Effector memory CD8-positive, alpha-beta T cell (primary cell): ENCODE measurements at places on chromosomes 11 and 22.
A peak's percentile ranks its signal among the peaks of the same experiment; 100 is the strongest.

- DNase-seq: no peak
Measured at GRCh38 chr11:96741068-96741467, 351.3 kb downstream of the JRKL start.

GRCh38 chr11:76270389-76270788 lies 64.1 kb upstream of the WNT11 start:
- no peak for DNase-seq

GRCh38 chr22:26170795-26171580 lies 1.7 kb downstream of the SEZ6L start:
- DNase-seq: no peak

- no peak for DNase-seq
Measured at GRCh38 chr11:16632295-16633200, 105.9 kb upstream of the C11orf58 start.

GRCh38 chr11:14117632-14118031 lies 155.1 kb downstream of the SPON1 start:
- no peak for DNase-seq

GRCh38 chr11:36729825-36730224 lies 131.8 kb upstream of the RAG2 start:
- DNase-seq: no peak

GRCh38 chr11:57885298-57886050 lies 123.9 kb downstream of the CTNND1 start:
- no peak for DNase-seq

DNA sequence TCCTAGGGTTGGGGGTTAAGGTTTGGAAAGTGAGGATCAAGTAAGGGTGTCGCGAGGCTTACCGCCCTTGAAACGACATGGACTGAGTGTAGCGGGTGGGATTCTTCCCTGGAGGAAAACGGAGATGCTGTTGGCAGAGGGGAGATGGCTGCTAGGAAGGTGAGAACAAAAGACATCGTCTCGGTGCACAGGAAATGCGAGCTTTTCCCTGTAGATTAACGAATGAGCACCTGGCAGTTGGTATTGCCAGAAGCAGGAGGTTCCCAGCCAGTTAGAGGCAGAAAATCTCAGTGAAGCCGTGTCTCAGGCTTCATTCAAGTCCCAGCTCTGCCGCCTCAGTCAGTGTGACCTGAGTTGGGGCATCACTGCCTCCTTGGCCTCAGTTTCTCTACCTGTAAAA lies 1.4 kb upstream of the LHFPL7 start:
- no peak for DNase-seq

GRCh38 chr22:44529827-44530523 lies 31.9 kb upstream of the RTL6 start:
- no peak for DNase-seq

DNA sequence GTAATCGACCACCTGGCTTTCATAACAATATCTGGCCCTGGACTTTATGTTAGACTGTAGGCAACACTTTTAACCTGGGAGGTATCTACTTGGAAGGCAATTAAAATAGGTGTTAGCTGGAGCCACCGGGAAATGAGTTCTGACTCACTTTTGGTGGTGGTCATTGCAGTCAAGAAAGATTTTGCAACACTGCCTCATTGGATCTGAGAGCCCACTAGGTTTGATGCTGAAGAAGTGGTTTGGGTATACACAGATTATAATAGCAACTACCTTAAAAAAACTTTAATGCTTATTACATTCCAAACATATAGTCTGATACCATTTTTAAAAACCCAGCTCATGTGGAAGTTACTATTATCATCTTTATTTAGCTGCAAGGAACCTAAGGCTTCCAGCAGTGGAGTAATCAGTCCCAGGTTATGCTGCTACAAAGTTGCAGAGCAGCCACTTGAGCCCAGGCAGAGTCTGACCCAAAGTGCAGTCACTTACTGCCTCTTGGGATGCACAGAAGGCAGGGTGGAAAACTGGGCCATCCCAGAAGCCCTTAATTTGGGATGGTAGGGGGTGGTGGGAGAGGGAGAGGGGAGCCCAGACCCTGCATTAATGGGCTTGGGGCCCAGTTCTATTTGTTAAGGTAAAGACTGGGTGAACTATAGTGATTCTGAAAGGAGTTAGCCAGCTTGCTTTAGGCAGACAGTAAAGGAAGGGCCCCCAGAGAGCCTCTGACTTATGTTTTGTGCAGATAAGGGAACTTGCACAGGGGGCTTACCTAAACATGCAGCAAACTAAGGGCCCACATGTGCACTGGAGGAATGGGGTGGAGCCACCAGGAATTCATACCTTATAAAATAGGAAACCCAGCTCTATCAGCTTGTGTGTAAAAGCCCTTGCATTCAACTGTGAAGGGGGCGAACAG lies 149.4 kb downstream of the SNX19 start:
- no peak for DNase-seq

- no peak for DNase-seq
Measured at GRCh38 chr11:127042445-127042844, 41.9 kb upstream of the KIRREL3 start.

GRCh38 chr11:94454301-94454700 lies 39.3 kb downstream of the MRE11 start:
- no peak for DNase-seq

DNA sequence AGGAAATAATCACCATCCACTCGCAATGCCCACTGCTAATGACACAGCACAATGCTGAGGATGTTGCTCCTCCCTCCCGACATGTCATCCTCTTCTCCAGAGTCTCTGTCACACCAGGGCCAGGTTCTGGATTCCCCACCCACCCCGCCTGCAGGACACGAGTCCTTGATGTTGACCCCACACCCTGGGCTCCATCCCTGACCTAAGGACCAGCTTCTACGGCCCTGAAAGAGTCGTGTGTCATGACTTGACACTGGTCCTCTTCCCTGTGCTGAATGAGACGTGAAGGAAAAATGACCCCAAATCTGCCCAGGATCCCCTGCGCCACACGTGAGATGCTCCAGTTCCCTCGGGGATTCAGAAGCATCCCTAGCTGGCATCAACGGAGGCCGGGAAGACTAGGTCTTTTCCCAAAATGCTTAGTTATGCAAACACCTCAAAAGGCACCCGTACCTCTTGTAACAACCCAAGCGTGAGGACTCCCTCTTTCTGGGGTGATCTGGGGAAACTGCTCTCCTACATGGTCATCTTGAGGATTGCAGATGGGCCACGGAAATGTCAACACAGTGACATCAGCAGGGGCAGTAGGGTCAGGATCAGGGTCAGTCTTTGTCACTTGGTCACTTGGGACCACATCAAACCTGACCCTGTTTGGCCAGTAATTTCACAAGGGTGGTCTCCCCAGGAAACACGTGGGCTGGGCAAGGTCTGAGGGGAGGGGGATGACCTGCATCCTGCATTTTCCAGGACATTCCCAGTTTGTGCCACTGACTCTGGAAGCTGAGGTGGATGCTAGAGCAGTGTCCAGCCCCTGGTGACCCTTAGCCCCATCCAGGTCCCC lies 42.0 kb downstream of the IGLL5 start:
- no peak for DNase-seq

GRCh38 chr11:72313912-72314598 lies 70.1 kb upstream of the PHOX2A start:
- no peak for DNase-seq

- DNase-seq: peak; percentile 59
Measured at GRCh38 chr11:35040221-35040942, 98.6 kb upstream of the CD44 start.

- DNase-seq: no peak
Measured at GRCh38 chr22:23079240-23079768, 9.0 kb downstream of the GNAZ start.

- DNase-seq: no peak
Measured at GRCh38 chr11:103372906-103373305, 263.7 kb downstream of the DYNC2H1 start.

DNA sequence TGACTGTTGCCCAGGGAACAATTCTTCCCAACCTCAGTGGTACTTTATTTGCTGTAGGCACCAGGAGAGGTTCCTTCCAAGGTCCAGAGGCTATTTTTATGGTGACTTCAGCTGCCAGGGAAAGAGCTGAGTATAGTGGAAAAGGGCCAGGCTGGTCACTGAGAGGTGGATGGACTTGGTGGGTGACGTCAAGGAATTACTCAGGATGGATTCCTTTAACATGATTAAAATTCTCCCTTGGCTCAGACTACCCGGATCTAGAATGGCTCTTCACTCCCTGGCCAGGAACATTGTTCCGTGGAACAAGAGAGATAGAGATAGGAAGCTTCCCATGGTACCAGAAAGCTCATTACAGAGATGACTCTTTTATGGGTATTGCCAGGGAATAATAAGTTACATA lies 8.7 kb upstream of the CALCA start:
- DNase-seq: no peak

GRCh38 chr11:83483808-83484207 lies 197.6 kb upstream of the CCDC90B start:
- no peak for DNase-seq

GRCh38 chr11:119683783-119684182 lies 45.2 kb downstream of the NECTIN1 start:
- no peak for DNase-seq

GRCh38 chr11:93662175-93662570 lies 691 bp downstream of the CEP295 start:
- DNase-seq: no peak

DNA sequence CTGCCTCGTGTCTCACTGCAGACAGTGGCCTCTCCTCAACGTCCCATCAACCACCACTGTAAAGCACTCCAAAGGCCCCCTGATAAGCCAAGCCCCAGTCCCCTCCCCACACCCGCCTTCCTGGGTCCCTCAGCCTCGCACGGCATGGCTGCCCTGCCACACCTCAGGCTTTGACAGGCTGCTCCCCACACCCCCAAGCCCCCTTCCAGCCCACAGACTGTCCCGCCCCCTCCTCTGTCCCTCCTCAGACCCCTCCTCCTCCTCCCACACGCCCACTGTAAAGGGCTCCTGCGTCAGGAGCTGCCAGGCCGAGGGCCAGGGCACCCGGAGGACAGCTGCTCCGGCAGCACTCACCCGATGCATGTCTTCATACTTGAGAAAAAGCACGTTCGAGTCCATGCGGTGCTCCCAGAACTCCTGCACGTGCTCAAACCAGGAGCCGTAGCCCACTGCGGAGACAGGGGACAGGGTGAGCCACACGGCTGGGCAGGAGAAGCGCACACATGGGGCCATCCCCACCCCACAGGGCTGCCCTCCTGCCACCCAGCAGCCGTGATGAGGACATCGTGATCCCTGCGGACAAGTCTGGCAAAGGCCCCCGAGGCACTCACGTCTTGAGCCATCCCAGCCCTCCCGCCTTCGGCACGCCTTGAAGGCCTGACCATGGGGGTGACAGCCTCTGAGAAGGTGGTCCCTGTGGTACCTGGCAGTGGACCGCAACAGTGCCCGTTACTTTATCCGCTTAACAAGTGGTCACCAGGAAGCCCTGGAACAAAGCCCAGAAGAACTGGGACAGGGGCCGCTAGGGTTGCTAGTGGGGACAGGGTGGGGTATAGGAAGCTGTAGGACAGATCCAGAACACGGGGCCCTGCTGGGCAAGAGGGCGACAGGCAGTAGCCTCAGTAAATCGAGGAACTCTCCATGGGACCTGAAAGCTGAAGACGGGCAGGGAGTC lies 21.5 kb upstream of the EFCAB6 start:
- no peak for DNase-seq

- DNase-seq: no peak
Measured at GRCh38 chr22:16824716-16825687, at the start of gene XKR3. TSS of gene XKR3 (minus strand) at chr22:16825411. CDS start at chr22:16808073, 17,338 bp downstream.

GRCh38 chr11:128412847-128413791 lies 174.2 kb downstream of the ETS1 start:
- no peak for DNase-seq
